ENCODE measurements at places on chromosomes 12 and 14.

DNA sequence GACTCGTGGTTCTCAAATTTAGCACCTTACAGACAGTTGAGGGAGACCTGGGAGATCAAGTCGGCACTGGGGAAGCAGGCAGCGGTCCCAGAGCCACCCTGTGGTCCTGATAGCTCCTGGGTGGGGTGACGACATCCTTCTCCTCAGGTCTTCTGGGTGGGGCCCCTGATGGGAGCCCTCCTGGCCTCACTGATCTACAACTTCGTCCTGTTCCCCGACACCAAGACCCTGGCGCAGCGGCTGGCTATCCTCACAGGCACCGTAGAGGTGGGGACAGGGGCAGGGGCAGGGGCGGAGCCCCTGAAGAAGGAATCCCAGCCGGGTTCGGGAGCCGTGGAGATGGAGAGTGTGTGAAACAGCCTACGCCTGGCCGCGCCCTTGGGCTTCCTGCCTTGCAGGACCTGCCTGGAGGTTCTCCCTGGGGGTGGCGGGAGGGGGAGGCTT, 2.6 kb downstream of the AQP6 start:
- no peak for DNase-seq

DNA sequence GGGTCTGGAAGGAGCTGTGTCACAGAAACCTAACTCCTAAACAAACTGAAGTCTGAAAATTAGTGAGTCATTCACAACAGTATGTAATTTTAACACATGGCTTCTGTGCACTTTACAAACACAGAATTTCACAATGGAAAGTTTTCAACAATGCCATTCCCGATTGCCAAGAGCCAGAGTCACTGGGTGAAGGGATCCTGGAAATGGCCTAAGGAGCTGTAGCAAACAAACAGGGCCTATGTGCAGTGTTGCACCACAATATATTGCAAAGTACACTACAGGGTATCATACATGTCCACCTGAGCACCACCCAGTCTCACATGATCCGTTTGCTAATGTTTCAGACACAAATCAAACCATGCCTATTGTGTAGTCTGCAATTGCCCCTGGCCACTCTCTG, 184.7 kb upstream of the OTX2 start:
- no peak for DNase-seq

- peak; percentile 82 for DNase-seq
These were observed 8.7 kb downstream of the PHB2 start for GRCh38 chr12:6961695-6962284.

DNA sequence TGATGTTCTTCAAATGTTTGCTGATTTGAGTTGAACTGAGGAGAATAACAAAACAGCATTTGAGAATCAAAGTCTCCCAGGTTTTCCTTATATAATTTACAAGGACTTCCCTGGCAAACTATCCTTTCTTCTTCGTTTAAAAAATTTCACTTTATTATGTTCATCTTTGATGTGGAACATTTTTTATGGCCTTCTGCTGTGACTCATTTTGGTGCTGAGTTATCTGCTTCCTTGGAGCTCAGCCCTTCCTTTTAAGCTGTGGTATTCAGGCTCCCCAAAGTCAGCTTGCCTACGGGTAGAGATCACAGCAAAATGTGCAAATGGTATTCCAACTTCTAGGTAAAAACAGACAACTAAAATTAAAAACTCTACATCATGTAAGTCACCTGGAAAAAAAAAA, 1.4 kb upstream of the ANO4 start:
- DNase-seq = peak; percentile 35

DNA sequence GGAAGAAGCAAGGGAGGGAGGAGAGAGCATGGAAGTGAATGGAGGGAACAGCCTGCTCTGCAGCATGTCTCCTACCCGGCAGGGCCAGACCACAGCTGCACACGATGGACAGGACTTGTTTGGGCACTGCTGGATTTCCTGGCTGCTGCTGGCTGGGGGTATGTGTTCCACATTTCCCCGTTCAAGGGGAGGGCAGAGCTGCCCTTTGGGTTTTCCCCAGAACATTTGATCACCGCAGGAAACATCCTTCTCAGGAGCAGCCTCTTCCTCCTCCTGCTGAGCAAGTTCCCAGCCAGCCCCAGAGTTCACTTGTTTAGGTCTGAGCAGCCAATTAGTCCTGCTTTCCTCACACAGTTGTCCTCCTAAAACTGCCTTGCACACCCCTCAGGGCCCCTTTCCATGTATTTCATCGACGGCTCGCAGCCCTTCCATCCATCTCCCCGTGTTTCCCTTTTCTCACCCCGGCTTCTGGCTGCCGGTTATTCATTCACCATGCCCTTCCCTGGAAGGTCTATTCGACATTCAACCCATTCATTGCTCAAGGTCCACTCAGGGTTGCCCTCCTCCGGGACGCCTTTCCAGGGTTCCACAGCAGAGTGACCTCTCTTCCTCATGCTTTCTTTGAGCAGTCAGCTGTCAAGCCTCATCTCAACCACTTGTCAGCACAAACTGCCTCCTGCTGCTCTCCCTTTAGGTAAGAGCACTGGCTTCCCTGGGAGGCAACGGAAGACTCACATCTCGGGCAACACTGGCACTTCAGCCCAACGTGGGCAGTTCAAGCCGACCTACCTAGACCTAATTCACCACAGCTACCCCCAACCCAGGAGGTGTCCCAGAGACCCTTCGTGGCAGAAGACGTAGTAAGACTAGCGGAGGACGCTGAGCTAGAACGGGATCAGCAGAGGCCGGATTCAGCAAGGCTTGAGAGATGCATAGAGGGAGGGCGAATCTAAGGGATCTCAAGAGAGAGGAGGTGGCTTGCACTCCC, 20.1 kb upstream of the ANO2 start:
- DNase-seq = no peak

GRCh38 chr12:8916154-8916553, 1.8 kb downstream of the PHC1 start:
- no peak for DNase-seq

Measured in AG20443 (cell line).